ENCODE measurements at places on chromosomes 7 and 10. TPM values are rescaled to one million over a fixed set of nuclear protein-coding genes. Genes with fewer than 3 reads are reported as not detected.

DENND2A gene
- total RNA-seq, result not detected

GHITM gene
- 120 TPM for total RNA-seq

PRSS58 gene
- total RNA-seq, result not detected

EGFR gene
- 0.16 TPM for total RNA-seq

FOXP2 gene
- 2.1 TPM for total RNA-seq

TFPI2 gene
- 0.28 TPM for total RNA-seq

BCCIP gene
- total RNA-seq, result 80.9 TPM

BEND7 gene
- total RNA-seq, result 0.13 TPM

NAT16 gene
- not detected for total RNA-seq

ANXA8L1 gene
- not detected for total RNA-seq

LBX1 gene
- not detected for total RNA-seq

HYAL4 gene
- 0.37 TPM for total RNA-seq

TUBAL3 gene
- total RNA-seq, result not detected

PRLHR gene
- not detected for total RNA-seq

ATOH7 gene
- not detected for total RNA-seq

NODAL gene
- 0.11 TPM for total RNA-seq

TYSND1 gene
- total RNA-seq, result 20.0 TPM

CTTNBP2 gene
- total RNA-seq, result not detected

Data from GM12878 (cell line).